ENCODE measurements at places on chromosomes 3 and 15. TPM values are rescaled to one million over a fixed set of nuclear protein-coding genes. Genes with fewer than 3 reads are reported as not detected.

DNA sequence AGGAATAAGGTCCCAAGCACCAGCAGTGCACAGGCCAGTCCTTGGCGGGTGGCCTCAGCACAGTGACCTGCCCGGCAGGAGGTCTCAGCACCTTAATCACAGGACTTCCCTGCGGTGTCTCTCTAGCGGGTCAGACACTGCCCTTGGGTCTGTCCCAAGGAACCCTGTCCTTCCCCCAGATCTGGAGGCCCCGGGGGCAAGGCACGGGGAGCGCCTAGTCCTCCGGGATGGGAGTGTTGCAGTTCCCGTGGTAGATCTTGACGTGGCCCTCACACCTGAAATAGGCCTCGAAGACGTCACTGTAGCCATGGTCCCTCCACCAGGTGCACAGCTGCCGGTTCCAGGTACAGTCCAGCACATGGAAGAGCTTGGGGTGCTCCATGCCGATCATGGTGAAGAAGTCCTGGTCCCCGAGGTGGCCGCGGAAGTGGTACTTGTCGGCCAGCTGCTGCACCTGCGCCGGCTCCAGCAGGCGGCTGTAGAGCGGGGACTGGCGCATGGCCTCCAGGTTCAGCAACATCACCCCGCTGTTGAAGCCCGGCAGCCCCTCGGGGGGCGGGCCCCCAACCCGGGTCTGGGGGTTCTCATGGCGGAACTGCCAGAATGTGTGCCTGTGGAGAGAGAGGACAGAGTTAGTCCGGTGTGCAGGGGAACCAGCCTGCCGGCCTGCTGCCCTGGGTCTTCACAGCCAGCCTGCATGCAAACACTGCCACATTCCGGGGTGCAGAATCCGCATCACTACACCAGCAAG is 201.3 kb downstream of the XXYLT1 start:
- ATAC-seq, result no peak

- peak; percentile 6 for ATAC-seq
These were observed 1.3 kb downstream of the BNIP2 start for GRCh38 chr15:59687836-59688235.

DNA sequence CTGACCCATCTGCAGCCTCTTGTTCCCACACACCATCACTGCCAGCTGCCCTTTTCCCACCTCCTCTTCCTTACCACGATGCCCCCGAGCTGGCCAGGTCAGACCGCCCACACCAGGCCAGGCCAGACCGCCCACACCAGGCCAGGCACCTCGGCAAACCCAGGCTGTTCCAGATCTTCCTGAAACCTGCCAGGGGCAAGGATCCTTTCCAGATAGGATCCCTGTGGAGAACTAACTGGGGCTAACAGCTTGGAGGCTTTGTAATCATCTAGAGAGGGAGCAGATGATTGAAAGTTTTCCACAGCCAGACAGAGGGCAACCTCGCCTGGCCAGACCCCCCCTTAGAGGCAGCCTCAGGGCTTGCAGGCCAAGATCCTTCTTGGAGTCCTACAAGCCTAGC is 287.3 kb upstream of the TLE3 start:
- no peak for ATAC-seq

DNA sequence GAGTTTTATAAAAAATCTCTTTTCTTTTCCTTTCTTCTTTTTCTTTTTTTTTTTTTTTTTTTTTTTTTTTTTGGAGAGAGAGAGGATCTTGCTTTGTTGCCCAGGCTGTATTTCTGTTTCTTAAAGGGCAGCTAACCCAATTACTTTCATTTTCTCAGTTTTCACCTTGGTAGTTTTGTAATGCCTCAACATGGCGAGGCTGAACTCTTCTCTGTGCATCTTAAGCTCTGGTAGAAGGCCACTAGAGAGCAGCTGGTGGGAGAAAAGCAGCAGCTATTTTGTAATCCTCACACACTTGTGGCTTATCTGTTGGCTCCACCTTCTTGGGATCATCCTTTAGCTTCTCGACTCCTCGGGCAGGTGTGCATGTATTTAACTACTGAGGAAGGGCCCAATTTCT is 152.2 kb upstream of the MEIS2 start:
- ATAC-seq, result no peak

DNA sequence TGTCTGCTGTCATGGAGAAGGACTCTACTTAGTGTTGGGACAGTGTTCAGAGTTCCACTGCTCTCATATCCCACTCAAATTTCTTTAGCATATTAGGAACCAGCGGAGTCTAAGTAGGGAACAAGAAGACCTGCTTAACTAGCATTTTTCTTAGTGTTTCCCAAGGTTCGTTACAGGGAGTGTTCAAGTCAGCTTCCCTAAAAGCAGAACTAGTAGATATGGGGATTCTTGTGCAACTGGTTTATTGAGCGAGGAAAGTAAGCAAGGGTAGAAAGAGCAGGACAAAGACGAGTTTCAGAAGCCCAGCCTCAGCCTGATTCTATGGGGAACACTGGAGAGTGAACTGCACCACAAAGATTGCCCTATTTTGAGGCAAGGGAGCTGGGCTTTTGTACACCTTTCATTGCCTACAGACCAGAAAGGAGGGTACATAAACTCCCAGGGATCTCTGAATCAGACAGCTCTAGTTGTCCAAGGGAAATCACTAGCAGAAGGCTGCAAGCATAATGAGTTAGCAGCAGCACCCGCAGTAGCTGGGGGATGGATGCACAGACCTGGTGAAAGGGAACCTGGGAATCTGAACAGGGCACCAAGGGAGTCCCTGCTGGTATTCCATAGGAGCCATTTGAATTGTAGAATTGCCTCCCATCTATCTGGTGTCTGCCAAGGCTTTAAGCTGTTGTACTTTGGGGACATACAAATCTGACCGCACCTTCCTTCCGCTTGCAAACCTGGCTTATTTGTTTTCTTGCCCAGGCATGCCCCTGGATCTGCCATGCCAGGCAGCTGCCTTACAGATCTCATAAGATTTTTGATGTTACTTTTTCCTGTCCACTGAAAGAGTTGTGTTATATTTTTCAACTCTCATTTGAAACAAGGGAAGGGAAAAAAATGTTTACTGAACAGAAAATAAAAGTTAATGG is 15.1 kb downstream of the CMTM7 start:
- peak; percentile 36 for ATAC-seq

- no peak for ATAC-seq
These were observed 196.2 kb downstream of the TUSC7 start for GRCh38 chr3:116905794-116906193.

CPNE4 gene
- 3.2 TPM for total RNA-seq

C2CD4A gene
- 0.13 TPM for total RNA-seq

DCBLD2 gene
- total RNA-seq, result 52.9 TPM

DNA sequence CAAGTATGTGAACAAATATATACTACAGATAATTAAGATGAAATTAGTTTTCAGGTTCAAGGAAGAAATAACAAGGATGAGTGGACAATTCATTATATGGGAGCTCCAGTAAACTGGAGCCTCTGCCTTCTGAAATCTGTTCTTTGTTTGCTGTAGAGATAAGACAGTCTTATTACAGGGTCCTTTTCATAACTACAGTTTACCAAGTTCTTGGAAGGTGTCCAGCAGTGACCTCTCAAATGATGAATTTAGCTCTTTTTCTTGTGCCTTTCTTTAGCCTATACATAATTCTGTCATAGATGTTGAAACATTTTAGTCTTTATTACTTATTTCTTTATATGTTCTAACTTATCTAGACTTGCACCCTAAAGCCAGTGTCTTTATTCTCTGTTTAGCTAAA is 89.7 kb upstream of the GBE1 start:
- no peak for ATAC-seq

ISG20 gene
- 0.69 TPM for total RNA-seq

- no peak for ATAC-seq
These were observed 296.0 kb upstream of the COL8A1 start for GRCh38 chr3:99342383-99342782.

DNA sequence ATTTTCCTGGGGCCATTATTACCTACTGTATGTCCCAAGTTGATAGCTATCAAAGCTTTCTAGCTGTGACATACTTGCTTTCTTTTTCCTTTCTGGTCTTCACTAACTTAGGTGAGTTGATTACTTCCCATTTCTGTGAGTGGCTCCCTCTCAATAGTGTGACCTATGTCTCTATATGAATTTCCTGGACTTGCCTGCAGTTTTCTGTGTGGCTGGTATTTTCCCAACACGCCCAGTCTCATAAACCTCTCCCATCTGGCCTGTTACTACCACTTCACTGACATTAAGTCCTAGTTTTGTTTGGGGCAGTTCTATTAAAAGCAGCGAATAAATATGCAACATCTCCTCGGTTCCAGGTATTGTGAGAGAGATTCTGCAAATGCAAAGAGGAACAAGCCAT is 671.2 kb downstream of the SI start:
- ATAC-seq, result no peak

GRCh38 chr3:130514681-130515080 is 2.3 kb upstream of the COL6A6 start:
- ATAC-seq, result no peak

NMNAT3 gene
- 3.9 TPM for total RNA-seq

DNA sequence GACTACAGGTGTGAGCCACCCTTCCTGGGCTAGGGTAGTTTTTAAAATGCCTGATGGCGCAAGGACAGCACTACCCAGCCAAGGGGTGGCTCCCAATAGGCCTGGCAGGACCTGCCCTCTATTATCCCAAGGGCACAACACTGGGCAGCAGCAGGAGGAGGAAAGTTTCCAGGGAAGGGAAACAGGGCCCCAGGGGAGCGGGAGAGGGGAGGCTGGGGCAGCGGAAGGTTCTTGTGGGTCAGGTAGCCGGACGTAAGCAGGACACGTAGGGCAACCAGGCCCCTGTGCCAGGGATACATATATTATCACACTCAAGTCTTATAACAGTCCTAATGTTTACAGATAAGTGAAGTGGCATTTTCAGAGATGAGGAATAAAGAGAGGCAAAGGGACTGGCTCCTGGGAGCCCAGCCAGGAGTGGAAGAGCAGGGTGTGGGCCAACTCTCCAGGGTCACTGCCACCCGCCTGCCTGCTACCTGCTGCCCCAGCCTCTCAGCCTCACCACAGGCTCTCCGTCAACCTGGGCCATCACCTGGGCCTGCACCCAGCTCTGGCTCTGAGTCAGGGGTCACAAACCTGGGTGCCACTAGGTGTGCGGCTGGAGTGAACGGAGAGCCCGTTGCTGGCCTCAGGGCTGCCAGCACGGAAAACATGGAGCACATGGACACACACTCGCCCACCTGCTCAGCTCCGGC is 73.2 kb upstream of the SNRPA1 start:
- ATAC-seq, result no peak

ZNF620 gene
- 9.7 TPM for total RNA-seq

FETUB gene
- 0.19 TPM for total RNA-seq

DNA sequence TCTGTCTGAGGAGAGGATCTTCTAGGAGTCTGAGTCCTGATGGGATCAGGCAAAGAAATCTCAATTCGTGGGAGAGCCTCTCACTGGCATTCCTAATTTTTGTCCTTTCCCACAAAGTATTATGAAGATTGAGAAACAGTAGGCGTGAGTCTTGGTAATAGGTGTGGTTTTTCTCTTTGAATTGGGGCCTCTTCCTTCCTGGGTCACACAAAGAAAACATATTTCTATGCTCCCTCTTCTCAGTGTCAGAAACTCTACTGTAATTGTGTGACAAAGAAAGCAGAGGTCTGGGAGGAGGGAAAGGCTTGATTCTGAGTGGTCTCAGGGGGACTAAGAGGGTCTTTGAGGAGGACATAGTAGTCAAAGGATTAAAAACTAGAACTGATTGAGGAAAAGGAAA is 6.0 kb downstream of the GABRR3 start:
- no peak for ATAC-seq

DAPK2 gene
- 20.8 TPM for total RNA-seq

MCF2L2 gene
- 8.1 TPM for total RNA-seq

MORC1 gene
- total RNA-seq, result not detected

- ATAC-seq, result no peak
These were observed 1.8 kb downstream of the LAMB2 start for GRCh38 chr3:49131040-49131439.

DNA sequence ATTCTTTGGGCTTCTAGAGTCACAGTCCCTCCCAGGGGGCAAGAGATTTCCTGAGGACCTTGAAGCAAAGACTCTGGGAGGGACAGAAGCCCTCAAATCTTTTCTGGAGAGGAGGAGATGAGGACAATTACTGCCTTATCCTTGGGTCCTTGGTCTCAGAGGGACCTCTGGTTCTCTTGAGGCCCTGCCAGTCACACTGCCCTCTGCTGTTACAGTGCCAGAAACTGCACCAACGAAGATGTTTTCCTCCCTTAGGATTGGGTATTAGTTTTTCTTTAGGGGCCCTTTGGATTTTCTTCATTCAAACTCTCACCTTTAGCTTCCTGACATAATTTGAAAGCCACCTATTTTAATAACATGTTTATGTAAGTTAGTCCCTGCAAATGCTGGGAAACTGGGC is 58.2 kb upstream of the SCN5A start:
- ATAC-seq, result no peak

REC114 gene
- not detected for total RNA-seq

GRCh38 chr15:85725019-85725418 is 69.7 kb downstream of the KLHL25 start:
- ATAC-seq, result no peak

EPHA6 gene
- total RNA-seq, result 0.31 TPM
